Nasal cavity respiratory epithelium epithelial cell of viscerocranial mucosa (primary cell): ENCODE measurements at places on chromosomes 3 and 15. TPM values are rescaled to one million over a fixed set of nuclear protein-coding genes. Genes with fewer than 3 reads are reported as not detected.

Gene PP2D1
- total RNA-seq: not detected in 2 replicates

Gene SPSB4
- 0.34 TPM in 1 of 2 replicates, not detected in the other for total RNA-seq

Gene TEX55
- total RNA-seq: not detected in 2 replicates

Gene TP53BP1
- 31.1 and 74.0 TPM in 2 replicates for total RNA-seq

Gene NMNAT3
- 6.8 and 10.6 TPM in 2 replicates for total RNA-seq

Gene LINGO1
- total RNA-seq: under 0.01 TPM in 1 of 2 replicates, not detected in the other

Gene NR2E3
- total RNA-seq: 0.14 and 0.34 TPM in 2 replicates

Gene FMN1
- 0.34 and 3.0 TPM in 2 replicates for total RNA-seq

Gene PLXNB1
- total RNA-seq: 49.9 and 257 TPM in 2 replicates

Gene AP4E1
- 20.4 and 25.3 TPM in 2 replicates for total RNA-seq

Gene DNAH1
- total RNA-seq: 0.68 and 1.9 TPM in 2 replicates

Gene EFHB
- total RNA-seq: under 0.01 TPM in 1 of 2 replicates, not detected in the other

Gene AAGAB
- 74.2 and 96.0 TPM in 2 replicates for total RNA-seq

Gene PFN2
- total RNA-seq: 234 and 328 TPM in 2 replicates

Gene TAGLN3
- total RNA-seq: 0.68 and 0.93 TPM in 2 replicates

Gene ARRDC4
- 5.1 and 11.0 TPM in 2 replicates for total RNA-seq

Gene PRKCI
- total RNA-seq: 92.3 and 93.4 TPM in 2 replicates

Gene ILDR1
- 1.4 and 1.7 TPM in 2 replicates for total RNA-seq
